Glutamatergic neuron (in vitro differentiated cells): ENCODE measurements at places on chromosomes 3 and 15. TPM values are rescaled to one million over a fixed set of nuclear protein-coding genes. Genes with fewer than 3 reads are reported as not detected.

The RARB gene
- total RNA-seq: 1.2 TPM

The EPHA6 gene
- total RNA-seq: 9.0 TPM

DNA sequence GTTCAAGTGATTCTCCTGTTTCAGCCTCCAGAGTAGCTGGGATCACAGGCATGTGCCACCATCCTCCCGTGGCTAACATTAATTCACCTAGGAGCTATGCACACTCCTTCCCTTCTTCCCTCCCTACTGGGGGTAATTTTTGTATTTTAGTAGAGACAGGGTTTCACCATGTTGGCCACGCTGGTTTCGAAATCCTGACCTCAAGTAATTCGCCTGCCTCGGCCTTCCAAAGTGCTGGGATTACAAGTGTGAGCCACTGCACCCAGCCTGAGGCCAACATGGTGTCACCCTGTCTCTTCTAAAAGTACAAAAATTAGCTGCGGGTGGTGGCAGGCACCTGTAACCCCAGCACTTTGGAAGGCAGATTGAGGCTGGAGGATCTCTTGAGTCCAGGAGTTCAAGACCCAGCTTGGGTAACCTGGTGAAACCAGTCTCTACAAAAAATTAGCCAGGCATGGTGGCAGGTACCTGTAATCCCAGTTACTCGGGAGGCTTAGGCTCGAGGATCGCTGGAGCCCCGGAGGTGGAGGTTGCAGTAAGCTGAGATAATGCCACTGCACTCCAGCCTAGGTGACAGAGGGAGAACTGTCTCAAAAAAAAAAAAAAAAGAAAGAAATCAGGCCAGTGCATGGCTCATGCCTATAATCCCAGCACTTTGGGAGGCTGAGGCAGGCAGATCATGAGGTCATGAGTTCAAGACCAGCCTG, 6.1 kb downstream of the RNU5B-1 start:
- peaks cover 18% of the 10 kb centered on the region for H3K4me1 ChIP-seq
- DNase-seq: no peak
- no peaks in the 10 kb centered on the region for H3K36me3 ChIP-seq
- no peak overlapping the region for H3K4me3 ChIP-seq
- H3K27me3 ChIP-seq: no peaks in the 10 kb centered on the region
- no peak overlapping the region for H3K27ac ChIP-seq

DNA sequence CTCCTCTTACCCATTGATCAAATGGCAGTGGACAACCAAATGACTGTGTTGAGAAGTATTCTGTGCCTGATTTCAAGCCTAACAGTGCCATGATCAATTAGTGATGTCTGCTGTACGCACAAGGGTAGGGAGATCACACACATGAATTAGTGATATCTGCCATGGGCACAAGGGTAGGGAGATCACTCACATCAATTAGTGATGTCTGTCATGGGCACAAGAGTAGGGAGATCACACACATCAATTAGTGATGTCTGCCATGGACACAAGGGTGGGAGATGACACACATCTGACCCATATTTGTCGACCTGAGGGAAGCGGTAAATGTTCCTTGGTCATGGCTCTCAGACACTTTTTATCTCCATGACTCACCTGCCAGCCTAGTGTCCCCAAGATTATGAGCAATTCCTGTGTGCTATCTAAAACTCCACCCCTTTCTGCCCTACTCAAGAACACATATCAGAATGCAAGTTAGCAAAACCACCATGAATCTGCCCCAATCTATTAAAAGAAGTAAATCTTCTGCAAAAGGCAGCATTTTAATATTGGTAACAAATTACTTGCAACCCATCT, 165.0 kb downstream of the NTRK3 start:
- peaks cover 2% of the 10 kb centered on the region for H3K27me3 ChIP-seq
- DNase-seq: no peak
- H3K4me3 ChIP-seq: no peak overlapping the region
- no peak overlapping the region for H3K27ac ChIP-seq

DNA sequence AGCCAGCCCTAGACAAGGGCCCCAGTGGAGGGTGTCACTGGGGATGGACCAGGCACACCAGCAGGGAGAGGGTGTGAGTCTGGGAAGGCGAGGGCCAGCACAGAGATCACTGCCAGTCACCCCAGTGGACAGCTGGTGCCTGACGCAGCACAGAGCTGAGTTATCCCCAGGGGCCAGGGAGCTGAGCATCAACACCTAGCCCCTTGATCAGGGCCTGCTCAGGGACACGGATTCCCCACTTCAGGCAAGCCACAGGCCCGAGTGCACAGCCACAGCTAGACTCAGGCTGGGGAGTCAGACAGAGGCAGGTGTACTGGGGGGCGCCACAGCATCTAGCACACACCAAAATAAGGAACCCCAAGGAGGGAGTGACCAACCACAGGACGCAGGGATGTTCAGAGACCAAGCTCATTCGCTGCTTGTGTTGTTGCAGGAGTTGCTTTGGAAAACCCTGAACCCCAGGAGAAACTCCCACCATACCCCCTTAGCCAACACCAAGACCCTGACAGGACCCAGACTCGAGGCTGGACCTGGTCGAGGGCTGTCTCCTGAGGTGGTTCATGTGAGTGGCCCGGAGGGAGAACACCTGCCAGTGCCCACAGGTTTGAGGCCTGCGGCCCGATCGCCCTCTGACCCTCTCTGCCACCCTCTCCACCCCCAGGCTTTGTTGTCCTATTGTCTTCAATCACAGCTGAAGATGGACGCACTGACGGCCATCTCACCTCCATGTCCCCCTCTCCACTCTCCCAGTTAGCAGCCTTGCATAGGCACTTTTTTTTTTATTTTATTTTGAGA, 146.8 kb downstream of the TPRA1 start:
- H3K4me3 ChIP-seq: no peak overlapping the region
- no peak for DNase-seq
- H3K27ac ChIP-seq: no peak overlapping the region
- peaks cover 8% of the 10 kb centered on the region for H3K4me1 ChIP-seq
- H3K36me3 ChIP-seq: no peaks in the 10 kb centered on the region

GRCh38 chr3:113507501-113508067, 7.4 kb downstream of the SPICE1 start:
- H3K27ac ChIP-seq: no peak overlapping the region
- no peaks in the 10 kb centered on the region for H3K36me3 ChIP-seq
- H3K4me1 ChIP-seq: no peaks in the 10 kb centered on the region

GRCh38 chr3:13569201-13569600, 20.3 kb downstream of the FBLN2 start:
- H3K27me3 ChIP-seq: peaks cover 27% of the 10 kb centered on the region
- no peak overlapping the region for H3K27ac ChIP-seq
- H3K4me3 ChIP-seq: no peak overlapping the region
- DNase-seq: no peak
- no peaks in the 10 kb centered on the region for H3K36me3 ChIP-seq

DNA sequence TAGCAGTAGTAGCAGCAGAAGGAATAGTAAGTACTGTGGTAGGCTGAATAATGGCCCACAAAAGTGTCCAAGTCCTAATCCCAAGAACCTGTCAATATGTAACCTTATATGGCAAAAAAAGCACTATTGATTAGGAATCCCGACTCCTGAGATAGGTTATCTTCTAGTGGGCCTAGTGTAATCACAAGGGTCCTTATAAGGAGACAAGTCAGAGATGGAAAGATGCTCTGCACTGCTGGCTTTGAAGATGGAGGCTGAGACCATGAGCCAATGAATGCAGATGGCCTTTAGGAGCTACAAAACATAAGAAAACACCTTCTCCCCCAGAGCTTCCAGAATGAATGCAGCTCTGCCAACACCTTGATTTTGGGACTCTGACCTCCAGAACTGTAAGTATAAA, 36.0 kb downstream of the TIPARP start:
- H3K27ac ChIP-seq: no peak overlapping the region
- no peaks in the 10 kb centered on the region for H3K27me3 ChIP-seq
- no peak for DNase-seq
- no peak overlapping the region for H3K4me3 ChIP-seq
- no peaks in the 10 kb centered on the region for H3K4me1 ChIP-seq

- H3K27ac ChIP-seq: no peak overlapping the region
- no peak overlapping the region for H3K4me3 ChIP-seq
Observed at GRCh38 chr3:184289426-184289938, 9.6 kb upstream of the PSMD2 start.

DNA sequence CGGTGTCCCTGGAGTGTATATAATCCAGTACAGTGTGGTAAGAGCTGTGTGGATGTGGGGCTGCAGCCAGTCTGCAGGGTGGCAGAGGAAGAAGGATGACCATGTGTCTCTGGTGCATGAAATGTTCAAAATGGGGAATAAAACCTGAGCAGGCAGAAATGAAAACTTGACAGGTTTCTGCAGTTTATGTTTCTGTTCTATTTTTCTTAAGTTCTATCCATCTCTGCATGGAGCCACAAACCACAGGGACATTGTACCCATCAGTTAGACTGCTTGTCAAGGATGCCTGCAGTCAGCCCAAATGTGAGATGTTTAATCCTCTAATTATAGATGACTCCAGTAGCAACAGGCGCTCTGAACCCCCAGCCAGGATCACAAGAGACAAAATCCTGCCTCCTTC, 216.7 kb downstream of the IL20RB start:
- no peak overlapping the region for H3K4me3 ChIP-seq
- peak overlapping the region; percentile 64 for H3K27ac ChIP-seq
- DNase-seq: no peak

- DNase-seq: no peak
- no peak overlapping the region for H3K4me3 ChIP-seq
- H3K4me1 ChIP-seq: no peaks in the 10 kb centered on the region
- H3K27ac ChIP-seq: no peak overlapping the region
- H3K36me3 ChIP-seq: peaks cover 10% of the 10 kb centered on the region
Observed at GRCh38 chr15:83496766-83497165, 49.6 kb downstream of the SH3GL3 start.

- H3K4me3 ChIP-seq: no peak overlapping the region
- no peak for DNase-seq
- peaks cover 4% of the 10 kb centered on the region for H3K27me3 ChIP-seq
- peaks cover 24% of the 10 kb centered on the region for H3K36me3 ChIP-seq
- peaks cover 13% of the 10 kb centered on the region for H3K4me1 ChIP-seq
Observed at GRCh38 chr3:187072102-187072501, 67.2 kb downstream of the RPL39L start.

The GUCA1C gene
- not detected for total RNA-seq

The ITIH3 gene
- total RNA-seq: not detected

The TMCO5A gene
- not detected for total RNA-seq

DNA sequence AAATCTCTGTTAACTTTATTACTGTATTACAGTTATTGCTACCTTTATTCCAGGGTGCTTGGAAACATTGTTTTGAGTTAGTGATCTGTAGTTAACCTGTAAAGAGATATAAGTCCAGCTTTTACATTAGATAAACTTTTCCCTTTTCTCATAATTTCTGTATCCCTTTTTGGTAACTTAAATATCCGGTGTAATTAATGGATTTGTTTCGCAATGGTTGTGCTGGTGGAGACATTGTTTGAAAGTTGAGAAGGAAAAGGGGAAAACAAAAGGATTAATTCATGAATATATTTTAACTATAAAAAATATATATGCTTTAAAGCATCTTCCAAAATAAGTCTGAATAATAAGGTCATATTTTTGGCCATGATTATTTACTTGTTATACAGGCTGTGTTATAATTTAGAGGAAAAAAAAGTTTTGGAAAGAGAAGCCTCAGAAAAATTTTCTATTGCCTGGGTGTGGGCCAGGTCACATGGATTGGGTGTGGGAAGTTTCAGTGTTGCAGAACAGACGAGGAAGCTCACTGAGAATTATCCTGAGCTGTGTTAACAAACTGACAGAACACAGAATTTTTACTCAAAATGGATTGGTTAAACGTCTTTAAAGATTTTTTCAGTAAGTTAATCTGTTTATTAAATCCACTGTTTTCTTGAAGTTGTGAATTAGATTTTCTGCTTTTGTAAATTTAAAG, 27.7 kb upstream of the IL20RB start:
- no peaks in the 10 kb centered on the region for H3K27me3 ChIP-seq
- no peak for DNase-seq
- no peak overlapping the region for H3K4me3 ChIP-seq
- peaks cover 4% of the 10 kb centered on the region for H3K4me1 ChIP-seq

The DGKG gene
- 24.1 TPM for total RNA-seq

DNA sequence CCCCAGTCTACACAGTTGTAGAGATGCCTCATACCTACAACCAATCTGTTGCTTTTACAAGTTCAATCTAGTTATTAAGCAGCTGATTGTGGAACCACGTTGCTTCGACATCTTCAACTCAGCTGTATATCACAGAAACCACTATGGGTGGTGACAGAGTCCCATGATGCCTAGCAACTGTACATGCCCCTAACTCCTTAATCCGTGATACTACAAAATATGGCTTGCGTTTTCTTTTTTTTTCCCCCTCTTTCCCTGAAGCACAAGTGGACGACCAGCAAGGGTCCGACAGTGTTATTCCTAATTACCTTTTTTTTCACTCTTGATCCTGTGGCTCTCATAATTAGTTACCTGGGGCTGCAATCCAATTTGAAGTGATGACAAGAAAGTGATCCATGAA, 478.6 kb downstream of the FOXP1 start:
- no peak for DNase-seq
- no peaks in the 10 kb centered on the region for H3K4me1 ChIP-seq
- H3K36me3 ChIP-seq: no peaks in the 10 kb centered on the region
- no peak overlapping the region for H3K27ac ChIP-seq
- H3K4me3 ChIP-seq: no peak overlapping the region
- H3K27me3 ChIP-seq: peaks cover 2% of the 10 kb centered on the region

DNA sequence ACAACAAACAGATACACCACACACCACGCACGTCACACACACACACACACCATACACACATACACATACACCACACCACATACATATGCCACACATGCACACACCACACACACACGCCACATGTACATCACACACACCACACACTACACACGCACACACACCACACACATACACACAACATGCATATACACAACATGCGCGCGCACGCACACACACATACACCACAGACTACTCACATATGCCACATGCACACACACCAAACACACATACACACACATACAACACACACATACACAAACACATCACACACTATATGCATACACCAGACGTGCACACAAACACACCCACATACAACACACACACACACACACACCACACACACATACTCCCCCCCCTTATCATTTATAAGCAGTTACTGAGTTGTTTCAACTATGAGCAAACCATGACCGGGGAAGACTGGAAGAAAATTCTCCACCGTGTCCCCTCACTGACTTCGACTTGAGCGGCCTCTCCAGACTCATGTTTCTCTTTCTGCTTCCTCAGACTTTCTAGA, 126.7 kb upstream of the IQSEC1 start:
- no peak for DNase-seq
- peak overlapping the region; percentile 35 for H3K27ac ChIP-seq
- peaks cover 2% of the 10 kb centered on the region for H3K27me3 ChIP-seq
- H3K36me3 ChIP-seq: no peaks in the 10 kb centered on the region
- peak overlapping the region; percentile 63 for H3K4me3 ChIP-seq
- peaks cover 14% of the 10 kb centered on the region for H3K4me1 ChIP-seq

The ANKRD34C gene
- total RNA-seq: not detected
